Heart left ventricle (tissue), 16 donors: ENCODE measurements at places on chromosomes 11 and 22. TPM values are rescaled to one million over a fixed set of nuclear protein-coding genes. Genes with fewer than 3 reads are reported as not detected.

Gene MYEOV
- 0.88 TPM for total RNA-seq

DNA sequence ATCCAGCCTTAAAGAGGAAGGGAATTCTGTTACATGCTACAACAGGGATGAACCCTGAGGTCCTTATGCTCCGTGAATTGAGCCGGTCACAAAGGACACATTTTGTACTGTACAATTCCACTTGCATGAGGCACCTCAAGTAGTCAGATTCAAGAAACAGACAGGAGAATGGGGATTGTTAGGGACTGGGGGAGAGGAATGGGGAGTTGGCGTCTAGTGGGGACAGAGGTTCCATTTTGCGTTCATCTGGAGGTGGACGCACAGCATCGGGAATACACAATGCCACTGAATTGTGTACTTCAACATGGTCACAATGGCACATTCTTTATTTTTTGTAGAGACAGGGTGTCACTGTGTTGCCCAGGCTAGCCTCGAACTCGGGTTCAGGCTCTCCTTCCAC is 14.1 kb downstream of the TBX1 start:
- peaks cover 52% of the 10 kb centered on the region for H3K27me3 ChIP-seq
- H3K36me3 ChIP-seq, result no peaks in the 10 kb centered on the region
- DNase-seq, result no peak
- no peak overlapping the region for H3K4me3 ChIP-seq
- H3K4me1 ChIP-seq, result peaks cover 10% of the 10 kb centered on the region

Gene GNAZ
- total RNA-seq, result 3.2 TPM

- H3K27ac ChIP-seq, result no peak overlapping the region
- DNase-seq, result no peak
- peaks cover 1% of the 10 kb centered on the region for H3K4me1 ChIP-seq
Observed at GRCh38 chr22:42243802-42244060, 26.7 kb downstream of the TCF20 start.

DNA sequence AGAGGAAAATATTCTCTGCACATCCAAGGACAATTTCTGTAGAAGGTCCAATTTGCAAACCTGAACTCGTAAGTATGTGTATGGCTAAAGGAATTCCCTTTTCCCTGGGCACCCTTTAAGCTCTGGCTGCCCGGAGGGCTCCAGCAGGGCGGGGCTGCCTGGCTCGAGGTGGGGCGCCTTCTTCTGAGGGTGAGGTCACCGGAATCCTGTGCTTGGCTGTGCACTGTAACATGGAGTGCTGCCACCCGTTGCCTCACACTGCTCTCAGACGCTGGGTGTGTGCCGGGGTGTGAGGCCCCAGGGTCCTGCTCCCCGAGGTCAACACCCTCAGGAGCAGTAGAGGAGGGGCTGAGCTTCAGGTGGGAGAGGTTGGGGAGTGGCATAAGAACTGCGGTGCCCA is 61.5 kb downstream of the SYN3 start:
- H3K27ac ChIP-seq, result no peak overlapping the region
- H3K36me3 ChIP-seq, result no peaks in the 10 kb centered on the region
- DNase-seq, result peak; percentile 31
- H3K4me3 ChIP-seq, result no peak overlapping the region
- H3K4me1 ChIP-seq, result peaks cover 13% of the 10 kb centered on the region
- H3K27me3 ChIP-seq, result no peaks in the 10 kb centered on the region
